Activated CD8-positive, alpha-beta memory T cell treated with anti-CD3 and anti-CD28 coated beads, Interleukin-2, amount 50 U/mL, for 4 hours (primary cell): ENCODE measurements at places on chromosomes 6 and 20.

DNA sequence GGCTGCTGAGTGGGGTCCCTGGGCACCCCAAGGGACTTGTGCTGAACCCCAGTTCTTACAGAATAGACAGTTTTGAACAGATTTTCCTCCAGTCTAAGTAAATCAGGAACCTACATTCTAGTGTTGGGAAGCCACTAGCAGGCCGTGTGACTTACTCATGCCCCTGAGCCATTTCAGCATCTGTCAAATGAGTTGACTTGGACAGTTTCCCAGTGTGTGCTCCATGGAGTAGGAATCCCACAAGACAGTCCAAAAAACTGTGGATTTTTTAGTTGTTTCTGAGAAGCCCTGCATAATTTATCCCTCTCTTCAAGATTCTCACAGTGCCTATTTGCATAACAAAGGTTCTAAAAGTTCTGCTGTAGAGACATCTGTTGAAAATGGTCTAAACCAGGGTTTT is 2.1 kb downstream of the GABRR2 start:
- no peak for DNase-seq

- no peak for DNase-seq
Observed at GRCh38 chr20:1338096-1338495, 9.2 kb upstream of the SDCBP2 start.

- DNase-seq, result no peak
Observed at GRCh38 chr6:24284006-24284405, 73.9 kb downstream of the DCDC2 start.

GRCh38 chr20:17768271-17768670 is 68.5 kb downstream of the BANF2 start:
- DNase-seq, result no peak

DNA sequence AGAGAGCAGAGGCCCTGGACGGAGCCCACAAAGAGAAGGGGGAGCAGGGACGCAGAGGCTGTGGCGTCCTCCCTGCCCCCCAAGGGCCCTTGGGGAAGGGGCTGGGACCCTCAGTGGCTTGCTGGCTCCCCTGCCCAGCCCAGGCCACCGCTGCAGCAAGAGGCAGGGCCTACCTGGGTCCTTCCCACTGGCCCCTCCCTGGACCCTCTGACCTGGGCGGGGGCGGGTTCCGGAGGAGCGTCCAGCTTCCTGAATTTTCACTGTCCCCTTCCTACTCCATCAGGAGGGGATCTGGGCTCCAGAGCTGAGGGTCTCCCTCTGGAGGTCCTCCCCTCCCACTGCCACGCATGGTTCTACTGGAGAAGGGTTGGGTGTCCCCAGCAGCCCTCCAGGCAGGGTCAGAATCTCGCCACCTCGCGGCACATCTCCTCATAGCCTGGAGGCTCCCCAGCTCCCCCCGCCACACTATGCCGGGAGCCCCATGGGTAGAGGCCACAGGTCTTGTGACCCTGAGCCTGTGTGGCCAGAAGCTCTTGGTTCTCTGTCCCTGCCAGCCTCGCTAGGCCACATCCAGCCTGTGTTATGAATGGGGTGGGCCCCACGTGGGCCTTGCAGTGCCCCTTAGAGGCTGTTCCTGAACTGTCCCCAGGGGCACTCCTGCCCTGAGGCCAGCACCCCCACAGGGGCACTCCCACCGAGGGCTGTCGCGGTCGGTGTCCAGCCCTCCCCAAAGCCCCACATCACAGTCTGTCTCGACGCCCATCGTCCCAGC is 1.0 kb upstream of the SOX18 start:
- no peak for DNase-seq

- DNase-seq, result no peak
Observed at GRCh38 chr6:24574809-24575208, 71.2 kb downstream of the KIAA0319 start.

GRCh38 chr6:68410021-68410420 is 225.1 kb upstream of the ADGRB3 start:
- no peak for DNase-seq

GRCh38 chr6:166610069-166610468 is 17.0 kb downstream of the RPS6KA2 start:
- DNase-seq, result no peak

- no peak for DNase-seq
Observed at GRCh38 chr6:126117251-126117650, 130.9 kb downstream of the TRMT11 start.

- no peak for DNase-seq
Observed at GRCh38 chr20:57837208-57838035, 127.6 kb upstream of the PMEPA1 start.

DNA sequence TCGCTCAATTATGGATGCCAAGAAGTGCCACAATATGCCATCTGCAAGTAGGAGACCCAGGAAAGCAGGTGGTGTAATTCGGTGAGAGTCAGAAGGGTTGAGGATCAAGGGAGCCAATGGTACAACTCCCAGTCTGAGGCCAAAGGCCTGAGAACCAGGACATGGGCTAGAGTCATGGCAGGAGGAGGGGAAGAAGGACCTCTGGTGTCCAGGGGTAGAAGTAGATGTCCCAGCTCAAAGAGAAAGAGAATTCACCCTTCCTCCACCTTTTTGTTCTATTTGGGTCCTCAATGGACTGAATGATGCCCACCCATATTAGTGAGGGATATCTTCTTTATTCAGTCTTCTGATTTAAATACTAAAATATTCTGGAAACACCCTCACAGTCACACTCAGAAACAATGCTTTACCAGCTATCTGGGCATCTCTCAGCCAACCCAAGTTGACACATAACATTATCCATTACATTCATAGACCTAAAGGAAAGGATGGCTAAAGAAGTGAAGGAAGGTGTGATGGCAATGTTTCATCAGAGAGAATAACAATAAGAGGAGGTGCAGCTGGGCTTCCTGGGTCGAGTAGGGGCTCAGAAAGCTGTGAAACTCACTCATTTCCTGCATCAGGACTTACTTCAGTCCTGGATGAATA is 21.2 kb upstream of the HLA-DQA1 start:
- DNase-seq, result no peak

DNA sequence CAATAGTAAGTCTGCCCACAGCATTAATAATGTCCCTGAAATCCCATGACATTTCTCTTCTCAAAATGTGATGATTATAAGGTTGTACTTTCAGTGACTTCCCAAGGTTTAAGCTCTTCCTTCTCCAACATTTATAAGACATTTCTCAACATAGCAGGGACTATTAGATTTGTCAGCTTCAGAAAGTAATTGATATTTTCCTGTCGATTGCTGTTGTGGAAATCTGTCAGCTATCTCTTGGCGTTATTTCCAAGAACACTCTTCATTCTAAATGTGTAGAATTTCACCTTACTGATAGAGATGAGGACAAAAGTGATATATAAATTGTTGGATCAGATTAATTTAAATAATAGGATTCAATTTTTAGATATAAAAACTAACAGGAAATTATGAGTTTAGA is 149.7 kb upstream of the IMPG1 start:
- DNase-seq, result no peak

DNA sequence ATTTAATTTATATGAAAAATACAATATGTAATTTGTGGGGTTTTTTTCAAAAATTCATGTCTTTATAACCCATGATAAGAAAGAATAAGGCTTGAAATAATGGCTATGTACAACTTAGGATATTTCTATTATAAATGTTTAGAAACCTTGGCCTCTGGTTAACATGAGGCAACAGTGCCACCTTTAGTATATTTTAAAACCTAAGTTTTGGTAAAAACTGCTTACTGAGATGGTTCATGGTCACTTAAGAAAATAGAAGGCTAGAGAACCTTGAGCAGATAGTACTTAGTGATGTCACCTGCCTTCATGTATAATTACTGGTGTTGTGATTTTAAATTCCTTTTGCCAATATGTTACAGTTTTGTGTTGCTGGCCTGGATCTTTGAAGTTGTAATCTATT is 176.4 kb downstream of the ADGB start:
- DNase-seq, result no peak

GRCh38 chr20:53946106-53946505 is 124.3 kb downstream of the BCAS1 start:
- DNase-seq, result no peak

DNA sequence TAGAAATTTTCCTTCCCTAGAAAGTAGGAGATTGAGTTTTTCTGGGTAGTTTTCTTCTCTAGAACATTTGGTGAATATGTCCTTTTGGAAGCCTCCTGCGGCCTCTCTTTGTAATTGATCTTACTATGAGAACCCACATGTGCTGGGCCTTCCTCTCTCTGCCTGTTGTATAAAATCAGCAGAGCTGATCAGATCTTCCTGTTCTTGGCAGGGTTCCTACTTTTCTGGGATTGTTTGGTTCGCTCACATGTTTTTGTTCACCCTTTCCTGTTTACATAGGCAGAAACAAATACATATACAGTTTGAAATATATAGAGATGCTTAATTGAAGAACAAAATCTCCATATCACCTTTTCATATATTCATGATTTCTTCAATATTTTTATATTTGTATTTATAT is 57.8 kb downstream of the IL22RA2 start:
- no peak for DNase-seq

- DNase-seq, result peak; percentile 10
Observed at GRCh38 chr6:15504581-15505350, 158.1 kb downstream of the DTNBP1 start.

GRCh38 chr6:111266276-111266675 is 179.0 kb downstream of the SLC16A10 start:
- DNase-seq, result no peak

DNA sequence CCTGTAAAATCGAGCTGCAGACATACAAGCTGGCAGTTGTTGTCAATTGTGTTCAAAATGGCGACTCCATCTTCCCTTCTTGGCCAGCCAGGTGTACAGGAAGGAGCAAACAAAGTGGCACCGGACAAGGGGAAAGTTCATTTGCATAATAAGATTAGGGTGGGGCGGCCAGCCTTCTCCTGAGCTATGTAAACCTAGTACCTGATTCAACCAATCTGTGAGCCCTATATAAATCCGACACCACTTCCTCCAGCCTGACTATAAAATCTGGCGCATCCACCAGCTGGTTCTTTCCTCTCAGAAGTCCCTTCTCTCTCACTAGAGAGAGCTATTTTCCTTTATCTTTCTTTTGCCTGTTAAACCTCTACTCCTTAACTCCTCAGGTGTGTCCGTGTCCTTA is 8.1 kb upstream of the HBS1L start:
- no peak for DNase-seq

DNA sequence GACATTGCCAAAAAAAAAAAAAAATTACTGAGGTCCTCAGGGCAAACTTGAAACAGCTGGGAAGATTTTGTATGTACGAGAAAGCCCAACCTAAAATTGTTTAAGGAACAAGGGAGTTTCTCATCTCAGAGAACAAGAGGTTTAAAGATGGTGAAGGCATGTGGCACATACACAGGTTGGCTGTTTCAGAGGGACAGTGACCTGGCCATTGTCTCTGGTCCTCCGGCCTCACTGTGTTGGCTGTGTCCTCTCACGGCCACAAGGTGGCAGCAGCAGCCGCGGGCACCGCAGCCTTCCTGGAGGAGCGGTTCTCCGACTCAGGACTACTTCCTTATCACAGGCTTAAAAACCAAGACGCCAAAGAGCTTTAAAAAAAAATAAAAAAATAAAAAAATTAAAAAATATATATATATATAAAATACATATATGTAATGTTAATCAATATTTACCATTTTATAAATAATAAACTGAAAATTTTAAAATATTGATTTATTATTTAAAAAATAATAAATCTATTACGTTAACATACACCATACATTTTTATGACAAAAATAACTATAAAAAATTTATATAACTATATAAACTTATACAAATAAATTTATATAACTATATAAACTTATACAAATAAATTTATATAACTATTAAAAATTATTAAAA is 52.8 kb downstream of the GTF2H5 start:
- DNase-seq, result peak; percentile 76

- DNase-seq, result peak; percentile 81
Observed at GRCh38 chr6:33430991-33431879, 11.4 kb downstream of the SYNGAP1 start.

- no peak for DNase-seq
Observed at GRCh38 chr6:96014846-96015517, 792 bp upstream of the FUT9 start.

GRCh38 chr6:156731396-156731795 is 45.8 kb upstream of the ARID1B start:
- no peak for DNase-seq

DNA sequence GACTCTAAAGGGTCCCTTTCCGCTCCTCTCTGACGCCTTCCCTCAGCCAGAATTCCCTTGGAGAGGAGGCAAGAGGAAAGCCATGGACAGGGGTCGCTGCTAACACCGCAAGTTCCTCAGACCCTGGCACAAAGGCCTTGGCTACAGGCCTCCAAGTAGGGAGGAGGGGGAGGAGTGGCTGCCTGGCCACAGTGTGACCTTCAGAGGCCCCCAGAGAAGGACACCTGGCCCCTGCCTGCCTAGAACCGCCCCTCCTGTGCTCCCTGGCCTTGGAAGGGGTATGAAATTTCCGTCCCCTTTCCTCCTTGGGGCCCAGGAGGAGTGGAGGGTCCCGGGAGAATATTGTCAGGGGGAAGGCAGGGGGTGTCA is 2.7 kb downstream of the VEGFA start:
- DNase-seq, result no peak

DNA sequence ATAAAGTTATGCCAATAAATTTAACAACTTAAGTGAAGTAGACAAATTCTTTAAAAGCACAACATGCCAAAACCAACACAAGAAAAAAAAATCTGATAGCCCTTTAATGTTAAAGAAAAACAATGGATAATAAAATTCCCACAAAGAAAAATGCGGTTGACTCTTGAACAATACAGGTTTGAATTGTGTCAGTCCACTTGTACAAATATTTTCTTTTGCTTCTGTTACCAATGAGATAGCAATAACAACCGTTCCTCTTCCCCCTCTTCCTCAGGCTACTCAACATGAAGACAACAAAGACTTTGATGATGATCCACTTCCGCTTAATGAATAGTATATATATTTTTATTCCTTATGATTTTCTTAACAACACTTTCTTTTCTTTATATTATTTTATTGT is 283.9 kb upstream of the MAN1A1 start:
- no peak for DNase-seq

- no peak for DNase-seq
Observed at GRCh38 chr20:23092861-23093495, 6.9 kb upstream of the CD93 start.

GRCh38 chr20:47610247-47610944 is 108.7 kb downstream of the NCOA3 start:
- peak; percentile 82 for DNase-seq

- DNase-seq, result no peak
Observed at GRCh38 chr6:499617-500016, 108.1 kb downstream of the IRF4 start.

DNA sequence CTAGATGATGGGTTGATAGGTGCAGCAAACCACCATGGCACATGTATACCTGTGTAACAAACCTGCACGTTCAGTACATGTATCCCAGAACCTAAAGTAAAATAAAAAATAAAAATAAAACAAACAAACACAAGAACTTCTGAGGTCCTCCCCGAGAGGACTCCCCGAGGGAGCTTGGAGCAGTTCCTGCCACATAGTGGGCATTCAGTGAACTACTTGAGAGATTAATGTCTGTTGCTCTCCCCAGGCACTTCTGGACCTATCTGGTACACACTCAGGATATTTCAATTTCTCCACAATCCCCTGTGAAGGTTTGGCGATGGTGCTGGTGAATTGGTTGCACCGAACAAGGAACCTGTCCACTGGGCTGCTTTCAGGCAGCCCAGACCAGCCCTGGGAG is 311.2 kb downstream of the ESR1 start:
- DNase-seq, result no peak

- no peak for DNase-seq
Observed at GRCh38 chr6:35508027-35508426, 4.7 kb downstream of the TULP1 start.
